CD4-positive, alpha-beta T cell treated with Interleukin-12 subunit alpha and Interleukin-12 subunit beta, for 1 hour (primary cell): ENCODE measurements at places on chromosomes 13 and 19.

- no peak for DNase-seq
Observed at GRCh38 chr13:33945477-33945876, 127.5 kb downstream of the RFC3 start.

DNA sequence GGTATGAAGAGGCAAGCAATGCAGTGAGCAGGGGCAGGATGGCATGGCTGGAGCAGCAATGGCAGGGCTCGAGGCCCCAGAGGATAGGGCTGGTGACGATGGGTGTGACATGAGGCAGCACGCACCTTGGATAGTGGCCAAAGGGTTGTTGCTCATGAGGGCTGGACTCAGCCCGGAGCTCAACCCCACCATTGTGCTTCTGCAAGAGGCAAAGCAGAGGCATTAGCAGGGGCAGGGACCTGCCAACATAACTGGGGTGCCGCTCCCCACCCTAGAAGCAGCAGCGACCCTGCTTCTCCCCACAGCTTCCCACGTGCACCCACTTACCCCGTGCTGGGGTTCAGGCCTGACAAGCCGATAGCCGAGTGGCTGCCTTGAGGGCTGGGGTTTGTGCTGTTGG lies 15.8 kb downstream of the ZNF574 start:
- DNase-seq = no peak

DNA sequence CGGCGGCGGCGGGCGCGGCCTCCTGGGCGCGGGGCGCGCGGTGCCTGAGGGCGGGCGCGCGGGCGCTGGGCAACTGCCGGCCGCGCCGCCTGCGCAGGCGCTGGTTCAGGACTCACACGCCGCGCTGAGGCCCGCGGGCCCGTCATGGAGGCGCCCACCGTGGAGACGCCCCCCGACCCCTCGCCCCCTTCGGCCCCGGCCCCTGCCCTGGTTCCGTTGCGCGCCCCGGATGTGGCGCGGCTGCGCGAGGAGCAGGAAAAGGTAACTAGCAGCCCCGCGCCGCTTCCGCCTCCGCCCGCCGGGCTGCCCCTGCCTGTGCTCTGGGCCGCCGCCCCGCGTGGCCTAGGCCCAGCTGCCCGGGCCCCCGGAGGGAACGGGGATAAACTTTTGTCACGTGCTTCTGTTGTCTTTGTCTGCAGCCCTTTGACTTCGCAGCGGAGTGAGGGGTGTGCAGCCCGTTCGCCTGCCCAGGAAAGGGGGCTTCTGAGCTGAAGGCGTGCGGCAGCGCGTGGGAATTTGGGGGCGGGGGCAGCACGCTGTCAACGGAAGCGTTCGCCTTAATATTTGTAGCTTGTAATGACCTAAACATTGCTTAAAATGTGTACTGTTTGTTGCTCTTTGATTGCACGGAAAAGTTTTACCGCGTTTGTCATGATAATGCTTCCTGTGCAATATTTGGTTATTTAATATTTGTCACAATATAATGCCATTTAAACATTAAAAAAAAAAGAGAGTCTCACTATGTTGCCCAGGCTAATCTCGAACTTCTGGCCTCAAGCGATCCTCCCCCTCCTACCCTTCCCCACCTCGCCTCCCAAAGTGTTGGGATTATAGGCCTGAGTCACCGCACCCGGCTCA lies 594 bp downstream of the URI1 start:
- peak; percentile 76 for DNase-seq

- peak; percentile 1 for DNase-seq
Observed at GRCh38 chr13:36395280-36395679, 37.0 kb upstream of the CCNA1 start.

DNA sequence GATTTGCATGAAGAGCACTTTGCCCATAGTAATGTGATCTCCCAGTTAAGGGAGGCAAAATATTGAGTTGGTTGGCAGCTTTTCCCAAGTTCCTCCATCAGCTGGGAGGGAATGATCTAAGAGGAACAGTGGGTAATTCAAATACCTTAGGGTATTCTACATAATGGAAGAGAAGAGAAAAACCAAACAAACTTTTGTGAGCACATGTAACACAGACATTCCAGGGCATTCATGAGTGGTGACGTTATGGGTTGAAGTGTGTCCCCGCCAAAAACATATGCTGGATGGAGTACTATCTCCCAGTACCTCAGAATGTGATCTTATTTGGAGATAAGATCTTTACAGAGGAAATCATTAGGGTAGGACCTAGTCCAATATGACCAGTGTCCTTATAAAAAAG lies 220.1 kb downstream of the FOXO1 start:
- DNase-seq = no peak

DNA sequence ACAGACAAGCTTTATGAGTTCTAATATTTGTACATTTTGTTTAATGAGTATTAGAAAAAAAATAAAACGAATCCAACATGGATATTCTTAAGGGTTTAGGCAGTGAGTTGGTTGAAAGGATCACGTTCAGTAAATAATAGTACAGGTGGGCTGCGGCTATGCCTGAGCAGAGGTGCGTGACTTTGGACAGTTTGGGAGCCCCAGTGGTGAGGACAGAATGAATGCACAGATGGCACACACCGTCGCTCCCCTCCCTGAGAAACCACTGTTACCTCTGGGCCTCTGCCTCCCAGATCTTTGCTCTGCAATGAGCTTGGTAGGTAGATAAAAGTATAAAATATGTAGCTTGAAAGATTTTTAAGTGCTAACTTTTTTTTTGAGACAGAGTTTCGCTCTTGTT lies 153.3 kb downstream of the SIPA1L3 start:
- no peak for DNase-seq

- DNase-seq = no peak
Observed at GRCh38 chr13:110131424-110131823, 175.5 kb downstream of the COL4A1 start.

DNA sequence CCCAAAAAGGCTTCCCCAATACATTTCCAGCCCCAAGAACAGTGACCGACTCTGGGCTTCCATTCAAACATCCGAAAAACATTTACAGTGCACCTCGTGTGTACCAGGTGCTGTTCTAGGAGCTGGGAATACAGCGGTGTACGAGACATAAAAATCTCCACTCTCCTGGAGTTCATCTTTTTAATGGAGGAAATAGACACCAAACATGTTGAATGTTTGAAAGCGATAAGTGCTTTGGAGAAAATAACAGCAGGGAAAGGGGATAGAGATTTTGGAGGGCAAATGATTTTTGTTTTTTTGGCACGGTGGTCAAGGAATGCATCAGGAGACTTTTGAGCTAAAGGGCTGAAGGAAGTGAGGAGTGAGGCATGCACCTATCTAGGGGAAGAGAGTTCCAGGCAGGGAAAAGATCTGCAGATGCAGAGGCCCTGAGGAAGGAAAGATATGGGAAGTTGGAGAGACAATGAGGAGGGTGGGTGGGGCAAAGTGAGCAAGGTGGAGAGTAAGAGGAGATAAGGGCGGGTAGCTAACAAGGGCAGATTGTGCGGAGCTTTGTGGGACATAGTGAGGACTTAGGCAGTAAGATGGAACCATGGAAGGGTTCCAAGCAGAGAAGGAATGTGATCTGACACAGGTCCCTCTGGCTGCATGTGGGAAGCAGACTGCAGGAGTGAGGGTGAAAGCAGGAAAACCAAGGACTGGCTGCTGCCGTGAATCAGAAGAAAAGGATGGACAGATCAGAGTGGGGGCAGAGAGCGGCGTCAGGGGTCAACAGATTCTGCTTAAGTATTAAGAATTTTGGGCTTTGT lies 703 bp upstream of the FBL start:
- no peak for DNase-seq

GRCh38 chr13:113881614-113882266 lies 17.9 kb upstream of the GAS6 start:
- DNase-seq = no peak

DNA sequence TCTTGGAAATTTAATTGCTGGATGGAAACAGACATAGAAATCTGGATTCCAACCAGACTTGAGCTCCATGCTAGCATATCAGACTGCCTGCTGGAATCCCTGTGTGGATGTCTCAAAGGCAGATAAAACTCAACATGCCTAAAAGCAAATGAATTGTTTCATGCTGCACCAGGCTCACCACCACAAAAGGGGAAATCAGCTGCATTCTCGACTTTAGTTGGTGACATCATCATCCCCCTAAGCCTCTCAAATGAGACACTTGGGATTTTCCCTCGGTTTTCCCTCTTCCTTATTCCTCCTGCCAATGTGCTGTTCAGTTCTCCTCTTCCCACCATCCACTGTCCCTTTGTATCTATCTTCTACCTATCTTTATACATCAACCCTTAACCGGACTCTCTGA lies 134.3 kb downstream of the ZDHHC20 start:
- DNase-seq = no peak

GRCh38 chr19:44745341-44745831 lies 3.1 kb upstream of the BCL3 start:
- DNase-seq = no peak

DNA sequence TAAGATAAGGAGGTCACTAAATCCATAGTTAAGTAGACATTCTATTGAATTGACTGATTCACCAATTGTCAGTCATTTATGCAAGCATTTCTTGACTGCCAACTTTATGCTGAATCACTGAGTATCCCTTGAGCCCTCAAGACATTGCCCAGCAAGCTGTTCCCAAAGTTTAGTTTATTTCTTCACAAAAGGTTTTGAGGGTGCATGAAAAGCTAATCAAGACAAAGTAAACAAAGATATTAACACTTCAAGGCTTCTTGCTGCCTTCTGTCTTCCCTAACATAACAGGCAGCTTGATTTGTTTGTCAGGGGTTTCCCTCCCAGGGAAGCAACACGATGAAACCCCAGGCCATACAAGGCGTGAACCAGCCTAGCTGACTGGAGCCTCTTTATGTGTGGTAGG lies 374.4 kb downstream of the SPRY2 start:
- no peak for DNase-seq

- DNase-seq = no peak
Observed at GRCh38 chr13:48094404-48094780, 512 bp downstream of the MED4 start.

DNA sequence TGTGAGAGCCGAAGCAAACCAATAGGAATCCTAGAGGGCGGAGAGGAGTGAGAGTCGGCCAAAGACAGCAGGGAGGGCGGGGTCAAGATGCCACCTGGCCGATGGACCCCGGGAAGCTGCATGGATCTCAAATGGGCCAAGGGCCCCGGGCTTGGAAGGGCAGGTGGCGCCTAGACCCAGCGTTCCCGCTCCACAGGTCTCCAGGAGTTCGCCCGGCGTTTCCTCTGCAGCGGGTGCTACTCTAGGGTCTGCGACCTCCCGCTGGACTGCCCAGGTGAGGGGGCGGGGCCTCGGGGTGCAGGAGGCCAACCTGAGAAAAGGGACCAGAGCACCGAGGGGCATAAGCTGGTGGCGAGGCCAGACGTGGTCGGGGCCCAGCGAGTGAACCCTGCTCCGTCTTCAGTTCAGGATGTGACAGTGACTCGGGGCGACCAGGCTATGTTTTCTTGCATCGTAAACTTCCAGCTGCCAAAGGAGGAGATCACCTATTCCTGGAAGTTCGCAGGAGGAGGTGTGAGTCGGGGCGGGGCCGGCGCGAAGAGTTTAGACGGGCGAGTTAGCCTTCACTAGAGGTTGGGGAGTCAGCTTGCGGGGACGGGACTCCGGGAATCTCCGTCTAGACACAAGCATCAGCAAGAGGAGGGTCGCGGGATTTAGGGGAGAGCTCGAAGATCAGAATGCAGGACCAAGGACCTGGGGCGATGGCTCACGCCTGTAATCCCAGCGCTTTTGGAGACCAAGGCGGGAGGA lies 9.9 kb downstream of the SPACA6 start:
- no peak for DNase-seq

DNA sequence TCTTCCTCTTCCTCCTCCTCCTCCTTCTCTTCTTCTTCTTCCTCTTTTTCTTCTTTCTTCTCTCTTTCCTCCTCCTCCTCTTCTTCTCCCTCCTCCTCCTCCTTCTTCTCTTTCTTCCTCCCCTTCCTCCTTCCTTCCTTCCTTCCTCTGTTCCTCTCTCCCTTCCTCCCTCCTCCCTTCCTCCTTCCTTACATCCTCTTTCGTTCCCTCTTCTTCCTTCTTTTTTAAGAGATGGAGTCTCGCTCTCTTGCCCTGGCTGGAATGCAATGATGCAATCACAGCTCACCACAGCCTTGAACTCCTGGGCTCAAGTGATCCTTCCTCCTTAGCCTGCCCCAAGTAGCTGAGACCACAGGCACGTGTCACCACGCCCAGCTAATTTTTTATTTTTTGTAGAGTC lies 13.2 kb downstream of the EHD2 start:
- DNase-seq = no peak

DNA sequence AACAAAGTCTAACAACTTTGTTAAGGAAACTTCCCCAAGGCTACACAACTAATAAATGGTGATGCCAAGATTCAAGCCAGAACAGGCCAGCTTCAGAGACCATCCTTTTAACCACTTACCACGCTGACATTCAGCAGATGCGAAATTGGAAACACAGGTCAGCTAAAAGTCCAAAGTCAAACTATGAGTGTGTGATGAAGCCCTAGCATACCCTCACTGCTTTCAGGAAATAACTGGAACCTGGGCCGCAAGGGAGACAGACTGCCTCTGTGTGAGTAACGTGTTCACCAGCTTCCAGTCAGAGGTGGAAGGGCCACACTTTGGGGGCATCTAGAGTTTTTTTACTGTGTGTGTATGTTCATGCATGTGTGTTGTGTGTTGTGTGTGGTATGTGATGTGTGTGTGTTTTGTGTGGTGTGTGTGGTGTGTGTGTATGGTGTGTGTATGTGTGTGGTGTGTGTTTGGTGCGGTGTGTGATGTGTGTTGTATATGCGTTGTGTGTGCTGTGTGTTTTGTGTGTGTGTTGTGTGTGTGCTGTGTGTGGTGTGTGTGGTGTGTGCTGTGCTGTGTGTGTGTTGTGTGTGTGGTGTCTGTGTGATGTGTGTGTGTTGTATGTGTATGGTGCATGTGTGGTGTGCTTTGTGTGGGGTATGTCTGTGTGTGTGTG lies 12.5 kb upstream of the PDX1 start:
- no peak for DNase-seq

- DNase-seq = no peak
Observed at GRCh38 chr19:13981467-13981866, 24.7 kb downstream of the RFX1 start.

GRCh38 chr13:23619068-23619855 lies 49.0 kb downstream of the TNFRSF19 start:
- DNase-seq = no peak

- DNase-seq = no peak
Observed at GRCh38 chr13:43797159-43797558, 10.4 kb upstream of the ENOX1 start.

DNA sequence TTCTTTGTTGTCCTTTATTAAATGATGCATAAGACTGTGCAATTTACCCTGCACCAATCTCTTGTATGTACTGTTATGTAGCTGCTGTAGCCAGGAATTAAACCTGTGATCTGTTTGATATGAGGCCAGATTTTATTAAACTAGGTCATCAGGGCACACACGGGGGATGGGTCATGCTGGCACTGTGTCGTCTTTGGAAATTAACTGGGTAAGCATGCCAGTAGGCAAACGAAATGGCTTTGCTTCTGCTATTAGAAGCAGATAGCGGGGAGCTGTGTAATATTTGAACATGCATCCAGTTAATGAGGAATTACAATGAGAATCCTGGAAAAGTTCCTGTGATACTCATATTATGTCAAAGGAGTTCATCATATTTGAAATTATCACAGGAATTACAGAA lies 23.5 kb downstream of the MTUS2 start:
- no peak for DNase-seq
